Glutamatergic neuron (in vitro differentiated cells): ENCODE measurements at places on chromosomes 1 and 21.

DNA sequence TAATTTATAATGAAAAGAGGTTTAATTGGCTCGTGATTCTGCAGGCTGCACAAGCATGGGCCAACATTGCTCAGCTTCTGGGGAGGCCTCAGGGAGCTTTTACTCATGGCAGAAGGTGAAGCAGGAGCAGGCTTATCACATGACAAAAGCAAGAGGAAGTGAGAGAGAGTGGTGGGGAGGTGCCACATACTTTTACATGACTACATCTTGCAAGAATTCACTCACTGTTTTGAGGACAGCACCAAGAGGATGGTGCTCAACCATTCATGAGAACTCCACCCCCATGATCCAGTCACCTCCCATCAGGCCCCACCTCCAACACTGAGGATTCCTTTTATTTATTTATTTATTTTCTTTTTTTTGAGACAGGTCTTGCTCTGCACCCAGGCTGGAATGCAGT is 5.5 kb upstream of the PLEKHM2 start:
- no peak for DNase-seq

GRCh38 chr1:98893371-98893770 is 111.3 kb downstream of the PLPPR5 start:
- DNase-seq = no peak

DNA sequence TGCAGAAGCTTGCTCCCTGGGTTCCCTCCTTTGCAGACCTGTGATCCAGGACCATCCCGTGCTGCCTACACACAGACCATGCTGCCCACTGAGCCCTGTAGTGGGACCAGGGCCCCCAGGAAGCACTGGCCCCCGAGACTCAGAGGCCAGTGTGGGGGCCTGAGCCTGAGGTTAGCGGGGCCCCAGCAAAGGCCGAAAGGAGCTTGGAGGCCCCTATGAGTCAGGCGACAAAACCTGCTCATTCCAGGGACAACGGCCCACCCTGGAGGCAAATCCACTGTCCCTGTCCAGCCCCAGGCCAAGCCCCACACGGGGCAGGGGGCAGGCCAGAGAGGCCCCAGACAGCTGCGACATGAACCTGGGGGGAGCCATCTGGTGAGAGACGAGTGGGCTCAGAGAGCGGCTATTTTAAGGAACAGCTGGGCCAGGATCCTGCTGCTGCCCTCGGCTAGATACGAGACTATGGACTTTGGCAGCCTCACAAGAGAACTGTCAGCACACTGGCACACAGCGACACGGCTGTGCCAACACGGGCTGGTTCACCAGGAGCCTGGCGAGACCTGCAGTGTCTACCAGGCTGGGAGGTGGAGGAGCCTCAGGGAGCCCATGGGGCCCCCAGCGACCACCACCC is 74.7 kb downstream of the ARHGEF16 start:
- DNase-seq = no peak

GRCh38 chr1:216604771-216605170 is 118.5 kb downstream of the ESRRG start:
- DNase-seq = no peak

DNA sequence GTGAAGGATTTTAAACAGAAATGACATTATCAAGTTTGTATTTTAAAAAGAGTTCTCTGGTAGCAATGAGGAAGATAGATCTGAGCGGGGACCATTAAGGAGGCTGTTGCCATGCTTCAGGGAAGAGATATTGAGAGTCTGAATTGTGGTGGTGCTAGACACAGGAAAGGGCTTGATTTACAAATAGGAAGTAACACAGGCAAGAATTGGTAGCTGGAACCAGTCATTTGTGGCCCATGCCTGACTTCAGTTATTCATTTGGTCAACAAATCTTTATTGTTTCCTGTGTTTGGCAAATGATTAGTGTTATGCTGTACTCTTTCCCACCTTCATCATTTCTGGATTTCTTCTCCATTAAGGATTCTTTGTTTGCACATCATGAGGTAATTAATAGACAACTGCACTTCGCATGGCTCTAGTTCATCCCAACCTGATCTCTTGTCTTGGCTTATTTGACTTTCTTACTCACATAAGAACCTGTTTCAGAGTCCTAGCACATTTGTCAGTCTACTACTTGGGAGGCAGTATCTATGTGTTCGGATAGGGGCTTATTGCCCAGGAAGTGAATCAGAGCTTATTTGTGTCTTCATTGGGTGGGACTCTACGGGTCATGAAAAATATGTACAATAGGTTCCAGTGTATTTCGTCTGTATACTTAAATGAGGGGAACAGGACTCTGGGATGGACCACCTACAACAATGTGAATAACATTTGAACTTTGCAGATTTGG is 32.3 kb downstream of the EEIG2 start:
- no peak for DNase-seq

GRCh38 chr1:35288761-35289160 is 20.3 kb downstream of the ZMYM4 start:
- no peak for DNase-seq

- DNase-seq = no peak
Observed at GRCh38 chr21:42959728-42960127, 14.6 kb upstream of the PKNOX1 start.

GRCh38 chr1:242187171-242187570 is 188.3 kb upstream of the MAP1LC3C start:
- no peak for DNase-seq

DNA sequence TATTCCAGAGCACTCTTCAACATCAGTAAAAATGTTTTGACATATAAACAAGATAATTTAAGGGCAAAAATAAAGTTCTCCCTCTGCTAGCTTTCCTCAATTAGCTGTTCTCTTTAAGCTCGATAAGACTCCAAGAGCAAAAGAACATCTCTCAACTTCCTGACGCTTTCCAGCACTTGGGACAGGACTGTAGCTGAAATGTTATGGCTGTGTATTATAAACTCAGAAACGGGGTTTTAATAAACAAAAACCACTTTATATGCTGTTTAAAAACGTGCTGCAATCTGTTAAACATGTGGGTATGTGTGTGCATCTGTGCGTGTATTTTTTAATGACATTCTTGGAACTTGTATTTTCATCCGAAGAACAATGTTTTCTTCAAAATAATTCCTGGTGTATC is 71.5 kb upstream of the RGS2 start:
- DNase-seq = no peak
